ENCODE measurements at places on chromosomes 4 and X.

DNA sequence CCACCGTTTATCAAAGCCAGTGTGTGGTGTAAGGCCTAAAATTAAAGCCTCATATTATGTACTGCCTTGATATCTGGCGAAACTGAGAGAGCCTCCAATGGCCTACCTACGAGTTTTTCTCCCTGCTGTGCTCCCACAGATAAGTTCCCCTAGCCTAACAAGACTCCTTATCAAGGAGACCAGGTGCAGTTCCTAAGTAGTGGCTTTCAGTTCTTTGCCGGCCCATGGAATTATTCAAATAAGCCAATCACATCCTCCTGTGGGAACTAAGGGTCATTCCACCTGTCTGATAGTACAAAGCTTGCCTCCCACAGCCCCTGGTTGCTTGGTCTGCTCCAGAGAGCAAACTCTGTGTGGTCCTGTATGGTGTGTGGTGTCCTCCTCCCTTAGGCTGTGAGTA, 99.8 kb upstream of the TEX13C start:
- DNase-seq = no peak

- DNase-seq = no peak
Observed at GRCh38 chr4:114890773-114891172, 222.6 kb downstream of the NDST4 start.

GRCh38 chr4:63906660-63907183, 502.5 kb downstream of the TECRL start:
- no peak for DNase-seq

DNA sequence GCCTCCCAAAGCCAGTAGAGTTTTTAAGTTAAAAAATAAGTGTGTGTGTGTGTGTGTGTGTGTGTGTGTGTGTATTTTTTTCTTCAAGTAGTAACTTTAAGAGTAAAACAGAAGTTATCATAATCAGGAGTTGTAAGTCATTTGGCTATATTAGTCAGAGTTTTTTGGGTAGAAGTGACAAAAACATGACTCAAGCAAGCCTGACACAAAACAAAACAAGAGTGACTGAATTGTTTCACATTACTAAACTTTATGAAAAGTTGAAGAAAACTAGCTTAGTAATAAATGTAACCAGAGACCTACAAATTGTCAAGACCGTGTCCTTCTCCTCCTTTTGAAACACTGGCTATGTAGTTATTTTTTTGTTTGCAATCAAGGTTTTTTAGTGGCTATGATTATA, 738.0 kb upstream of the PITX2 start:
- no peak for DNase-seq
